ENCODE measurements at places on chromosomes 11 and 22. TPM values are rescaled to one million over a fixed set of nuclear protein-coding genes. Genes with fewer than 3 reads are reported as not detected.

DNA sequence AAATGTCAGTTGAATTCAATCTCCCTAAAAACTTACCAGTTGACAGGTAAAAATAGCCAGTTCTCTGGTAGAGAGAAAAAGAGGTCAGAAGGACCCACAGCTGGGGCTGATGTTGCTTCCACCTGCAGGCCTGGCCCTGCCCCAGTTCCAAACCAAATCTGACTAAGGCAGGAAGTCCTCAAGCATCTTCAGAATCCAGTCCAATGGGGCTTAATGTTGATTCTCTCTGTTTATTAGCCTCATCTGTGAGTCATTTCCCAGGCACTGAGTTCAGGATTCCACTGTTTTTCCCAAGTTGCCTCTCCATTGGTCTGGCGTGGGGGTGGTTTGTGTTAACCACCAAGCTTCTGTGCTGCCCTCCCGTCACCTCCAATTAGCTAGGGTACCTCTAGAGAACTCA is 601.8 kb downstream of the INSC start:
- no peak for DNase-seq
- H3K27me3 ChIP-seq, result no peaks in the 10 kb centered on the region
- no peak overlapping the region for H3K27ac ChIP-seq
- no peak overlapping the region for H3K4me3 ChIP-seq

- H3K36me3 ChIP-seq, result peaks cover 11% of the 10 kb centered on the region
- H3K27ac ChIP-seq, result peak overlapping the region; percentile 81
- H3K4me1 ChIP-seq, result peaks cover 42% of the 10 kb centered on the region
Measured at GRCh38 chr22:18075101-18075719, 2.6 kb upstream of the PEX26 start.

GRCh38 chr11:120643284-120643683 is 131.7 kb downstream of the GRIK4 start:
- H3K36me3 ChIP-seq, result no peaks in the 10 kb centered on the region
- no peak overlapping the region for H3K4me3 ChIP-seq
- no peaks in the 10 kb centered on the region for H3K4me1 ChIP-seq
- no peak overlapping the region for H3K27ac ChIP-seq

DNA sequence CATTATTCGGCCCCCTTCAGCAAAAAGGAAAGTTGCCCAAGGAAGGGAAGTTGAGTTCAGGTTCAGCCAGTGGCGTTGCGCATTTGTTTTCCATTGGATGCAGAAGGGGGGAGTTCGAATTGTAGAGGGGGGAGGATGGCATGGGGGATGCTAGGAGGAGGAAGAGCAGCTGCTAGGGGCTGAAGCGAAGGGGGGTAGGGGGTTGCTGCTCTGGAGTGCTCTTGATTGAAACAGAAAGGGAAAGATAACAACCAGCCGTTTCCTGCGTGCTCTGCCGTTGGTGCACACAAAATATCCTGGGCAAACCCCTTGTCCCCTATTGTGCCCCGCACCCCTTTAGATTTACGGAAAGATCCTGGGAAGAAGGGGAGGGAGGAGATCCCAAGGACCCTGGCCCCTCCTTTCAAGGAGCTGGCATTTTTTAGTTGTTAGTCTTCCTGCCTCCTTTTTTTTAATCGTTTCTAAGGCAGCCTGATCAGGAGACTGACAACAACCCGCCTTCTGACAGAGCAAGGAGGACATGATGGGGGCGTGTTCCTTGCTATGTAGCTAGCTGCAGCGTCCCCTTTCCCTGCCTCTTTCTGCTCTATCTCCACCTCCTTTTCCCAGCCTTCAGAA is 2.1 kb downstream of the KMT2A start:
- no peak for DNase-seq
- H3K27me3 ChIP-seq, result no peaks in the 10 kb centered on the region
- peaks cover 81% of the 10 kb centered on the region for H3K4me1 ChIP-seq
- H3K4me3 ChIP-seq, result peak overlapping the region; percentile 95
- H3K27ac ChIP-seq, result peak overlapping the region; percentile 95
- H3K36me3 ChIP-seq, result no peaks in the 10 kb centered on the region

DNA sequence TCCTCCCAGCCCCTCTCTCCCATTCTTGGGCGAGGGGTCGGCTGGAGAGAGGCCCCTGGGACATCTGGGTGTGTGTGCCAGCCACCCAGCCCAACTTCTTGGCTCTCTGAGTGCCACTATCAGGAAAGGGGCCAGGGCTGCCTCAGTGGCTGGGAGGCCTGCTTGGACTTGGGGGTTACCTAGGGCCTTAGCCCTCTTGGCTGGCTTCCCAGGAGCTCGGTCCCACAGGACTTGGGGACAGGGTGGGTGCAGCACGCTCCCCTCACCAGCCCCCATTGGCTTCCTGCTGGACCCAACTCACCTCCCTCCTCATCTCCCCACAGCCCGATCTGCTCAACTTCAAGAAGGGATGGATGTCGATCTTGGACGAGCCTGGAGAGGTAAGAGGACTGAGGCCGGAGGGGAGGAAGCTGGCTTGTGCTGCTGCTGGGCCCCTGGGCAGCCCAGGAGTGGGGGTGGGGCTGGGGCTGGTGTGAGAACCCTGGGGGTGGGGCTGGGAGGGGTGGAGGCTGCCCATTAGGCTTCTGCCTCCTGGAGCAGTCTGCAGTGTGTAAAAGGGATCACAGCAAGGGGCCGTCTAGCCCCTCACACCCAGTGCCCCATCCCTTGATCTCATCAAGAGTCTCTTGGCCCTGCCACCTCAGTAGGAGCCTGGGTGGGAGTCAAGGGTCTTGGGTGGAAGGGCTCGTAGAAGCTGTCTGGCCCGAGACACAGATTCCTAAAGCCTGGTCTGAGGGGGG is 54.8 kb downstream of the TRIOBP start:
- H3K27ac ChIP-seq, result peak overlapping the region; percentile 90
- peaks cover 15% of the 10 kb centered on the region for H3K36me3 ChIP-seq
- no peaks in the 10 kb centered on the region for H3K27me3 ChIP-seq
- no peak for DNase-seq
- H3K4me1 ChIP-seq, result peaks cover 77% of the 10 kb centered on the region

- H3K4me1 ChIP-seq, result peaks cover 50% of the 10 kb centered on the region
- no peak for DNase-seq
- H3K27ac ChIP-seq, result no peak overlapping the region
- no peaks in the 10 kb centered on the region for H3K36me3 ChIP-seq
- H3K4me3 ChIP-seq, result no peak overlapping the region
Measured at GRCh38 chr11:12707500-12707880, 33.3 kb downstream of the TEAD1 start.

DNA sequence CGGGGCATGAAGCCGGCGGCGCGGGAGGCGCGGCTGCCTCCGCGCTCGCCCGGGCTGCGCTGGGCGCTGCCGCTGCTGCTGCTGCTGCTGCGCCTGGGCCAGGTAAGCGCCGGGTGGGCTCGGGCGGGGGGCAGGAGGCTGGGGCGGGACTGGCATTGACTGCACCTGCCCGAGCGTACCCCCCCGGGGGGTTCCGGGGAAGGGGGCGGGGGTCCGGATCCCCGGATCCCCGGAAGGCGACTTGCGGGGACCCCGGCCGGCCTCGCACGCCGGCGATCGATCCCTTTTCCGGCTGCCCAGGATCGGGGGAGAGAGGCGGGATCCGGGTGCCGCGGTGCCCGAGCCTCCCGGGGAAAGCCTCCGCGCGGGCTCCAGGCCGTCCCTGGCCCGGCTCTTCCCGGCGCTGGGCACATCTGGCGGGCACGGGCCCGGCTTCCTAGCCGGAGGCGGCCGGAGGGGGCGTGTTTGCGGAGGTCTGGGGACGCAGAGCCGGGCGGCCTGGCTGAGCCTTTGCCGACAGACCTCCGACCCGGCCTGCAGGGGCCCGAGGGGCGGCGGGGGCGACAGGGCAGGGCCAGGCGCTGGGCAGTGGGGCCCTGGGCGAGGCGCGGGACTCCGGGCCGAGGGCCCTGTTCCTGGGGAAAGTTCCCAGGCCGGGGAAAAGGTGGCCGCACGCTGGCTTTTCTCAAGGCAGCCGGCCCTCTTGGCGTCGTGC is 705 bp downstream of the PTPRJ start:
- peak overlapping the region; percentile 70 for H3K4me3 ChIP-seq
- H3K27me3 ChIP-seq, result peaks cover 6% of the 10 kb centered on the region
- DNase-seq, result no peak
- no peaks in the 10 kb centered on the region for H3K36me3 ChIP-seq
- H3K27ac ChIP-seq, result peak overlapping the region; percentile 74

GRCh38 chr11:72039031-72039855 is 40.5 kb downstream of the IL18BP start:
- H3K4me1 ChIP-seq, result peaks cover 81% of the 10 kb centered on the region
- peak overlapping the region; percentile 96 for H3K27ac ChIP-seq
- no peaks in the 10 kb centered on the region for H3K27me3 ChIP-seq
- H3K4me3 ChIP-seq, result peak overlapping the region; percentile 62
- DNase-seq, result no peak

GRCh38 chr11:113477321-113477720 is 2.1 kb upstream of the DRD2 start:
- no peaks in the 10 kb centered on the region for H3K36me3 ChIP-seq
- peaks cover 27% of the 10 kb centered on the region for H3K27me3 ChIP-seq
- H3K27ac ChIP-seq, result no peak overlapping the region
- H3K4me3 ChIP-seq, result no peak overlapping the region

GRCh38 chr11:77039491-77040400 is 5.5 kb downstream of the B3GNT6 start:
- no peak for DNase-seq
- H3K27ac ChIP-seq, result no peak overlapping the region
- H3K36me3 ChIP-seq, result no peaks in the 10 kb centered on the region
- H3K4me3 ChIP-seq, result peak overlapping the region; percentile 47

- H3K27me3 ChIP-seq, result no peaks in the 10 kb centered on the region
- no peak overlapping the region for H3K4me3 ChIP-seq
- no peak for DNase-seq
- no peaks in the 10 kb centered on the region for H3K36me3 ChIP-seq
- peaks cover 83% of the 10 kb centered on the region for H3K4me1 ChIP-seq
Measured at GRCh38 chr11:68325183-68325906, 13.0 kb downstream of the LRP5 start.

DNA sequence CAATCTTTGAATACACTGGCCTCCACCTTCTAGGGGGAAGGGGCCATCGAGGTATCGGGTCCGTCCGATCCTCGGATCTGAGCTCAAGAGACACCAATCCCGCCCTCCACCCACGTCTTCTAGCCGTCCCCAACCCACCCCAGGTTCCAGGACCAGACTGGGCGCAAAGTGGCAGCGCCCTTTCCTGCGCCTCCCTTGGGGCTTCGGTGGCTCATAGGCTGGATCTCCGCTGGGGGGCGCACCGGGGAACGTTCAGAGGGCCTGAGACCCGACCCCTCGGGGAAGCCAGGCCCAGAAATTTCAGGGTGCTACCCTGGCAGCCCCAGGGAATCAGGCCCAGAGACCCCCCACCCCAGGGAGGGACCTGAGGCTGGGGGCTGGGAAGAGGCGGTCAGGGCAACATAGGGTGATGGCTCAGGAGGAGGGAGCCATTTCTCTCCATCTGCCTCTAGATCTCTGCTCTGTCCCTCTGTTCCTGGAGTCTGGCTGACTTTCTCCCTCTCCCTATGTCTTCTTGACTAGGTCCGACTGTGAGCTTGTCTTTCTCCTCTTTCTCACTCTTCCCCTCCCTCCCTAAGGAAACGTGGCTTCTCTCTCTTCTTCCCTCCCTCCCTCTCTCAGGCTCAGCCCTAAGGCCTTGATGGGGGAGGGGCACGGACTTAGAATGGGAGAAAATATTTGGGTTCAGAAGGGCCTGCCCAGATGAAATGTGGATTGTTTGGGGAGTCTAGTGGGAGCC is 1.1 kb downstream of the CREB3L1 start:
- peak overlapping the region; percentile 63 for H3K27ac ChIP-seq
- H3K4me1 ChIP-seq, result peaks cover 52% of the 10 kb centered on the region
- H3K27me3 ChIP-seq, result peaks cover 54% of the 10 kb centered on the region
- H3K4me3 ChIP-seq, result peak overlapping the region; percentile 60

DNA sequence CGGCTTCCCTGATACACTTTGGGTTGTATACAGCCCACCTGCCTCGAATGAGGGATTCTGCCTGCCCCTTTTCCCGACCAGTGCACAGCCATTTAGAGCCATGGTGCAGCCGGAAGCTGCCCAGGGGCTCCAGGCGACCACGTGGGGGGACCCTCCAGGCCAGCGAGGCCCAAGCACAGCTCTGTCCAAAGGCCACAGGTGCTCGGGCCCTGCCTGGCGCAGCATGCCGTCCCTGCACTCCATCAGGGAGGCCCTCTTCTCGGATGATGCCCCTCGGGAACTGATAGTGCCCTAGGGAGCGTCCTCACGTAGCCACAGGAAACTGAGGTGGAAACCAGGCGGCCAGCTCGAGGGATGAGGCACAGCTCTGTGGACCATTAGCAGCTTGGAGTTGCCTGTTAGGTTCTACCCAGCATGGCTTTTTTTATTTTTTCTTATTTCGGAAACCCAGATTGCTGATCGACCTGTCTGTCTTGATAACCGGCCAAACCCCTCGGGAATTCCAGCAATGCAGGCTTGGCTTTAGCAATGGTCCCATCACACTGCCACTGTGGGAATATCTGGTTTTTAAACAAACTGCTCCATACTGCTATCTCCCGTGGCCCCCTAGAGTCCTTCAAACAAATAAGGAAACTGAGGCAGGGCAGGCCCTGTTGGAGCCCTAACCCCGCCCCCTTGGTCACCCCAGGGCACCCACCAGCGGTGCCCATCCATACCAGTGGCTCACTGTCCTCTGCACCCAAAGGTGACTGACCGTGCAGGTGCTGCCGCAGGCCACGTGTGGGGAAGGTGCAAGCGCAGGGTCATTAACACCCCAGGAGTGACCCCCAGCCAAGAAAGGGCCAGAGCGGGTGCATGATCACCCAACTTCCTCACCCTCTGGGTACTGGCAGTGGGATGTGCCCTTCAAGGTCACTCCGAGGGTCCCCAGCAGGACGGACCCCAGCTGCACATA is 8.0 kb downstream of the ANO1 start:
- H3K36me3 ChIP-seq, result no peaks in the 10 kb centered on the region
- DNase-seq, result no peak
- no peak overlapping the region for H3K4me3 ChIP-seq
- H3K4me1 ChIP-seq, result no peaks in the 10 kb centered on the region
- peaks cover 34% of the 10 kb centered on the region for H3K27me3 ChIP-seq

GRCh38 chr11:93198215-93198845 is 539 bp upstream of the SLC36A4 start:
- no peaks in the 10 kb centered on the region for H3K36me3 ChIP-seq
- H3K27me3 ChIP-seq, result no peaks in the 10 kb centered on the region
- H3K4me3 ChIP-seq, result peak overlapping the region; percentile 73
- peak overlapping the region; percentile 98 for H3K27ac ChIP-seq

DNA sequence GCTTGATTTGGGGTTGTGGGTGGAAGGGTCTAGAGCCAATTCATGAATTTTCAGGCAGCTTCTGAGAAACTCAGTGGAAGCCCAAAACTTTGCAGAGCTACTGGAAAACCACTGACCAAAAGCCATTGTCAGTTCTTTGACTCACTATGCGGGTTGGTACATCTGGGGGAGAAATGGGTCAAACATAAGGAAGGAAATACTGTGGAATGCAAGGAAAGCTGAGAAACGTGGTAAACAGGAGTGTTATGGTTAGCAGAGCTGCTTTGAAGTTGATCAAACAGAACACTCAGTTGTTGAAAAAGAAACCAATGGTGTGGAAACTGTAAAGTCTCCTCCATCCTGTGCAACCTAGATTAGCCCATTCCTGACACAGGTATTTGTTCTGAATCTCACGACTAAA is 6.3 kb upstream of the ABTB2 start:
- no peak overlapping the region for H3K4me3 ChIP-seq
- H3K27ac ChIP-seq, result no peak overlapping the region
- DNase-seq, result no peak
- peaks cover under 1% of the 10 kb centered on the region for H3K4me1 ChIP-seq

Gene DERL3
- not detected for total RNA-seq

Gene TRIM6
- total RNA-seq, result 1.8 TPM

Gene A4GALT
- total RNA-seq, result 81.8 TPM

Gene SDF2L1
- 22.4 TPM for total RNA-seq

Gene APOA5
- not detected for total RNA-seq

Gene TSGA10IP
- not detected for total RNA-seq

Gene SF3A1
- total RNA-seq, result 85.8 TPM

Gene DDX17
- total RNA-seq, result 805 TPM

Gene RCOR2
- total RNA-seq, result not detected

Data from esophagus muscularis mucosa (tissue), 4 donors.